ENCODE measurements at places on chromosomes 6 and 20.
A peak's percentile ranks its signal among the peaks of the same experiment; 100 is the strongest.

DNA sequence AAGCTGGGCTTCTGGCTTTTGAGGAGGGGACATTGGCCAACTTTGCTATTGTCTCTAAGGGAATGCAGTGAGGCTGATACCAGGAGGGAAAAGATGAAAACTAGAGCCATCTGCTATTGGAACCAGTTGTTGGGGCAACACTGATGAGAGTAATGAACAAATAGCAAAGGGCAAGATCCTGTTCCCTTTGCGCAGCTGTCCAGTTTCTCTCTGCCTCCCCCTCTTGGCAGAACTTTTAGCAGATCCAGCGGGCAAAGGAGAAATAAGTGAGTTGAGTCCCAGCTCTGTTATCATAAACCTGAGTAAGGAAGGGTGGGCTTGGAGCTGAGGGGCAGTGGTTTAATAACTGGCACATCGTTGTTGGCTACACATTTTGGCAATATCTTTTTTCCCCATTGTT is 126.8 kb downstream of the AKAP7 start:
- DNase-seq: no peak

GRCh38 chr20:61768571-61769285 is 297.0 kb downstream of the TAF4 start:
- no peak for DNase-seq

- no peak for DNase-seq
Observed at GRCh38 chr6:45775026-45775697, 240.5 kb downstream of the CLIC5 start.

- DNase-seq: no peak
Observed at GRCh38 chr6:136527831-136528230, 22.4 kb downstream of the MAP7 start.

- DNase-seq: no peak
Observed at GRCh38 chr20:61166324-61166723, 85.7 kb upstream of the CDH4 start.

GRCh38 chr6:169292338-169293124 is 38.9 kb upstream of the THBS2 start:
- peak; percentile 88 for DNase-seq

- DNase-seq: no peak
Observed at GRCh38 chr6:71367756-71368155, 79.1 kb downstream of the OGFRL1 start.

DNA sequence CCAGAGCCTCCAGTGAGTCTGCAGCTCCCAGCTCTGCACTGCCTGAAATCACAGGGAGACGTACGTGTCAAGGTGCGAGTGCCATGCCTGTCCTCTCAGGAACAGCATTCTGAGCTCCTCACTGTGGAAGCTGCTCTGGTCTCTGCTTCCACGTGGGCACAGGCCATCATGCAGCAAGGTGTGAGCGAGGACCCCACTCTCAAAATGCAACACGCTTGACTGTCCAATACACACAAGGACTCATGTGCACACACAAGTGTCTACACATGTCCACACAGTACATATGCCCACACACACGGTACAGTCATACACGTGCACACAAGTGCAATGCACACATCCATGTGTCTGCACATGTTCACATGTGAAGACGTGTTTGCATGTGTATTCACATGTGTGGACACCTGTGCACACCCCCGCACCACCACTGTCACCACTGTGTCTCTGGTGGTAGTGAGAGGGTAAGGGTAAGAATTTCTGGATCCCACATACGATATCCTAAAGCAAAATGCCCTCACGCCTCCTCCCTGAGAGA is 260.5 kb downstream of the DLL1 start:
- no peak for DNase-seq

DNA sequence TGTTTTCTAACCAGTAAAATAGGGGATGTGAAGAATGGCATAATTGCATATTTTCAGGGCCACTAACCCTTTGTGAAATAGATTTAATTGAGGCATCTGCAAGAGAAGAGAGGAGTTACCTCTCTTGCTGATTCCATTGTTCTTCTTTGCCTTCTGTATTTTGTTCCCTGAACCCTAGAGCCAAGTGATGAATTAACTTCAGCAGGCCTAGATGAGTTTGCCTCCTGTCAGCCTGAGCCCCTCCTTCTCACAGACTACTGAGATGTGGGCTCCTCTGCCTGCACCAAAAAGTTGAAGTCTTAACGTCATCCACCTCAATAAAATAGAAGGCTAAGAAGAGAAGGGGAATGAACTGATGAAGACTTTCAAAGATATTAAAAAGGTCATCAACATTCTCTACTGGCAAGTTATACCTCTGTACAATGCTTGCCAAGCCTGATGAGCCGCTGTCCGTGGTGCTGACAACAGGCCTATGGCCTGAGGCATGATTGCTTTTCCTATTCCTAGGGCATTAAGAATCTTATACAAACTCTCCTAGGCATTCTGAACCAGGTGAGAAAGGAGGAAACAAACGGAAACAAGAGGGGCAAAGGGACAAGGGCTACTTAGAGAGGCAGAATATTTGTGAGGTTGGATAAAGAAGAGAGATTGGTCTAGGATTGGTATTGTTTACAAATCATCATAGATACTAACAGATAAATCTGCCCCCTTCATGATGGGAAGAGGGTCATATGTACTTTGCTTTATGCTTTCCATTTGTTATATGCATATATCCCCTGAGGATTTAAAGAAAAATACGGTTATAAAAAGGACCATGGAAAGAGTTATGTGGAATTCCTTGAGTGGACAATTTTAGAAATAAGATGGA is 46.8 kb downstream of the CD24 start:
- DNase-seq: no peak

DNA sequence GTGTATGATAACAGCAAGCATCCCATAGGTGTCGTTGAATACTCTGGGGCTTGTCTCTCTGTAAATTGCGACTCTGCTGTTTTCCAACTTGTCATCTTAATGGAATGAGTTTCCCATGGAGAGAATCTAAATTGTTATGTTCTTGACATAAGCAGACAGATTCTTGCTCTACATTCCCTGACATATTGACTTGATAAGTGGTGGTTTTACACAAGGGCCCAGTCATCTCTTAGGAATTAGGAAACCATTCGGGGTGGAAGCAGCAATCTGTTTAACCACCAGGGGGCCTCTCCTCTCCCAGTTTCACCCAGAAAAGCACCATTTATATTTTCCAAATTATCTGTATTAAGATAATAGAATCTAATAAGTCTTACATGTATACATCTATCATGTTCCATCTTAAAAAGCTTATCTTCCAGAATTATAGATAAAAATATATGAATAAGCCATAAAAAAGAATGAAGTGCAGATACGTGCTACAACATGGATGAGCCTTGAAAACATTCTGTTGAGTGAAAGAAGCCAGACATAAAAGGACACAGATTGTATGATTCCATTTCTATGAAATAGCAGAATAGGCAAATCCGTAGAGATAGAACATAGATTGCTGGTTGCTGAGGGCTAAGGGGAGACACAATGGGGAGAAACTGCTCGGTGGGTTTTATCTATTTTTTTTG is 23.1 kb upstream of the MROH8 start:
- DNase-seq: peak; percentile 94

DNA sequence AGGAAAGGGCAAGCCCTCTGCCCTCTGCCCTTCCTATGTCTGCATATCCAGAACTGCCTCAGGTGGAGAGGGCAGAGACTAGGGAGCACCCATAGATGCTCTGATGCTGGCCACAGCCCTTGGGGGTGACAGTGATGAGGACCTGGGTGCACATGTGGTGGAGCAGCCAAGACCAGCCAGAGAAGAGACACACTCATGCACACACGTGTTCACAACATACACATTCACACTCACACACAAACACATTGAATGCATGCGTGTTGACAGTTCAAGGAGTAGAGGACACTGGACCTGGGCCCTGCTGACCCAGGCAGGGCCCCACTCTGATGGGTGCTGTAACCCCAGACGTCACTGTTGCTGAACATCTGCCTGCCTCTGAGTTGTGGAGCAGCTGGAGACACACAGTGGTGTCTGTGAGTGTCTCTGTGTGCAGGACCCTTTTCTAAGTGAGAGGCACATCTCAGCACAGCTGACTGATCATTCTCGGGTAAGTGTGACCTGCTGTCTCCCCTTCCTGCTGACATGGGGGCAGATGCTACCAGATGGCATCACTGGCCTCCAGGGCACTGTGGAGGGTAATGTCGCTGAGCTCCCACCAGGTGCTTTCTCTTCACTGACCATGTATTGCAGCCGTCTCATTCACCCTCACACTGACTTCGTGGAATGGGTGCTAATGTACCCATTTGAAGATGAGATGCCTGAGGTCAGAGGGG is 30.1 kb upstream of the MAS1L start:
- no peak for DNase-seq

DNA sequence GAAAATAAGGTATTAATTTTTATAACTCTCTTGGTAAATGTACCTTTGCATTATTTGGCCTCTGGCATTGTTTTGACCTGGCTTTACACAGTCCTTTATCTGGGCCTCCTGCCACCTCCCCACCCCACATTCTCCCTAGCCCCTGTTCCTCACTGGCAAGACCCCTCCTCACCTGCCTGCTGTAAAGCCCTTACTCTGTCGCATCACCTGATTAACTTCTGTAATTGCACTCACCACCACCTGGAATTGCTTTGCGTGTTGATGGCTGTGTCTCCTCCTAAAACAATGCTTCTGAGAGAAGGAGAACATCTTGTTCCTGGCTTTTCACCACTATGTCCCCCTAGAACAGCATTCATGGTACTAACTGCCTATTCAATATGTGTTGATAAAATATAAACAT is 24.8 kb downstream of the SNX9 start:
- DNase-seq: no peak

- DNase-seq: no peak
Observed at GRCh38 chr6:111200350-111201243, 113.3 kb downstream of the SLC16A10 start.

- DNase-seq: peak; percentile 23
Observed at GRCh38 chr6:27091661-27092315, 155.7 kb upstream of the PRSS16 start.

All from skin of body (tissue), 3 donors.